ENCODE measurements at places on chromosomes 16 and 17.

GRCh38 chr17:74987909-74988711 lies 678 bp downstream of the CDR2L start:
- no peak for DNase-seq

DNA sequence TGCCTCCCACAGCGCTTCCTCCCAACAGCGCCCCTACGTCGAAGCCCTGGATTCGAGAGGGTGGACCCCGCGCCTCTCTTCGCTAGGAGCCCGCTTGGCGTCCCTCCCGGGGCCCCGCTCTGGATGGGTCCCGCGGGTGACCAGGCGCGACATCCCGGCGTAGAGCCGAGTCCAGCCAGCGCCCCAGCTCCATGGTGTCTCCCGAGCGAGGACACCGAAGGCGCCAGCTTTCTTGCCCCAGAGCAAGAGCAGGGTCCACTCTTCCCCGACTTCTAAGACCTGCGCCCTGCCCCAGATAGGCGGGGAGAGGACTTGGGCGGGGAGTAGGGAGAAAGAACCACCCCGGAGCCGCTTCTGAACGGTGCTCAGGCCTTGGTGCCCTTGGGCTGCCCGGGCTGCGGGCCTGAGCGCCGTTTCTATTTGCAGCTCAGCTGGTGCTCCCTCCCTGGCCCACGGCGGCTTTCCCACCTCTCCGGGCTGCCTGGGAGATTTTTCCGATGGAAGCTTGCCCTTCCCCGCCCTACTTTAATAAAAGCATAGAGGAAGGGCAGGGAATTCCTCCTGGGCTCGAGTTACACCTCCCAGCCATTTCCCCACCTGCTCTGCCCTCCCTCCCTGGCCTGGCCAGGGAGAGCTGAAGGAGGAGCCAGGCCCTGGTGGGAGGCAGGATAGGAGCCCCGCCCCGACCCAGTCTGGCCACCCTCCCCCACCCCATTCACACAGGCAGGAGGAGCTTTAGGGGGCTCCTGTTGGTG lies 1.8 kb downstream of the MMP15 start:
- no peak for DNase-seq

DNA sequence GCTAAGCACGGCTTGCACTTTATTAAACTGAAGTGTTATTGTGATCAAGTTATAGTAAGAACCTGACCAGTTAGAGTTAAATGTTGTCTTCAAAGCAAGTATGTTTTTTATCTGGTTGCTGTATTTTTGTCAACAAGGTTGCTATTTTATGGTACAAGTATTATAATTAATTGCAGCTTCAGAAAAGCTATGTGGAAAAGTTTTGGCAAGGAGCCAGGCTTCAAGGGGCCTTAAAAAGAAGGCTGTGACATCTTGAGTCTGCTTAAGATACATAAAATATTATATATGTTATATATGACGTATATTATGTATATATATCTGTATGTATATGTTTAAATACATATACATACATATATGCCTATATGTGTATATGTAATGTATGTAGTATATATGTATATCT lies 1461.2 kb upstream of the CDH8 start:
- DNase-seq = no peak

- no peak for DNase-seq
Measured at GRCh38 chr17:10931133-10931532, 93.2 kb upstream of the PIRT start.

Data from BJ (cell line).